Vagina (tissue), 2 donors: ENCODE measurements at places on chromosomes 5 and 9. TPM values are rescaled to one million over a fixed set of nuclear protein-coding genes. Genes with fewer than 3 reads are reported as not detected.
A peak's percentile ranks its signal among the peaks of the same experiment; 100 is the strongest.

The C9 gene
- total RNA-seq = not detected

The CMBL gene
- total RNA-seq = 5.9 TPM

The ZMAT2 gene
- 22.6 TPM for total RNA-seq

The DAB2 gene
- 60.4 TPM for total RNA-seq

The FYB1 gene
- 10.8 TPM for total RNA-seq

GRCh38 chr9:113705928-113706519, 170.1 kb upstream of the ZNF618 start:
- no peak for DNase-seq
- no peak overlapping the region for H3K27ac ChIP-seq
- H3K4me3 ChIP-seq = no peak overlapping the region
- no peaks in the 10 kb centered on the region for H3K4me1 ChIP-seq
- no peaks in the 10 kb centered on the region for H3K36me3 ChIP-seq

- H3K27me3 ChIP-seq = no peaks in the 10 kb centered on the region
- no peak for DNase-seq
- no peak overlapping the region for H3K4me3 ChIP-seq
- no peaks in the 10 kb centered on the region for H3K36me3 ChIP-seq
- H3K27ac ChIP-seq = peak overlapping the region; percentile 22
- peaks cover 27% of the 10 kb centered on the region for H3K4me1 ChIP-seq
Measured at GRCh38 chr9:27367175-27367798, 70.3 kb upstream of the EQTN start.

GRCh38 chr9:93929231-93929630, 25.9 kb downstream of the BARX1 start:
- no peaks in the 10 kb centered on the region for H3K4me1 ChIP-seq
- no peaks in the 10 kb centered on the region for H3K27me3 ChIP-seq
- DNase-seq = no peak
- H3K36me3 ChIP-seq = no peaks in the 10 kb centered on the region
- H3K27ac ChIP-seq = no peak overlapping the region
- no peak overlapping the region for H3K4me3 ChIP-seq

- H3K27me3 ChIP-seq = no peaks in the 10 kb centered on the region
- no peaks in the 10 kb centered on the region for H3K4me1 ChIP-seq
- H3K36me3 ChIP-seq = peaks cover 6% of the 10 kb centered on the region
- no peak overlapping the region for H3K27ac ChIP-seq
- H3K4me3 ChIP-seq = no peak overlapping the region
- no peak for DNase-seq
Measured at GRCh38 chr9:92257327-92257726, 36.2 kb downstream of the IARS1 start.

GRCh38 chr9:78566521-78566920, 269.6 kb downstream of the PSAT1 start:
- H3K27me3 ChIP-seq = no peaks in the 10 kb centered on the region
- H3K36me3 ChIP-seq = no peaks in the 10 kb centered on the region
- no peak overlapping the region for H3K27ac ChIP-seq
- no peaks in the 10 kb centered on the region for H3K4me1 ChIP-seq
- H3K4me3 ChIP-seq = no peak overlapping the region

GRCh38 chr9:98097836-98098235, 21.2 kb downstream of the TRIM14 start:
- no peaks in the 10 kb centered on the region for H3K27me3 ChIP-seq
- H3K4me3 ChIP-seq = no peak overlapping the region
- H3K36me3 ChIP-seq = peaks cover 3% of the 10 kb centered on the region
- no peak overlapping the region for H3K27ac ChIP-seq
- H3K4me1 ChIP-seq = no peaks in the 10 kb centered on the region

DNA sequence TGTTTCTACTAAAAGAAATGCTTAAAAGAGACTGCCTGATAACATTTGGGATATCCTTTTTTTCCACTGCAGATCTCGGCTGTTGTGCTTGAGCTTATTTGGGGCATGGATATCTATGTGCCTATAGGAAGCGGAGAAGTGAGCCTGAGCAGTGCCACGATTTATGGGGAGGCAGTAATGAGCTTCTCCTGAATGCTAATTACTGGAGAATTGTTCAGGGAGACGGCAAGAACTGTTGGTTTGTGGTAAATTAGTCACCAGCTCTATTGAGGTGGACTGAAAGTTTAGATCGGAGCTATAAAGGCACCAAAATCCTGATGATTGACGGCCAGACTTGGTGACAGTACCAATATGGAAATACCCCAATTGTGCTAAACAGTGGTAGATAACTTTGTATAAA, 186.5 kb downstream of the ARHGEF28 start:
- no peaks in the 10 kb centered on the region for H3K36me3 ChIP-seq
- H3K4me1 ChIP-seq = peaks cover 5% of the 10 kb centered on the region
- no peaks in the 10 kb centered on the region for H3K27me3 ChIP-seq
- H3K27ac ChIP-seq = peak overlapping the region; percentile 35

- H3K4me1 ChIP-seq = peaks cover 8% of the 10 kb centered on the region
- no peak overlapping the region for H3K27ac ChIP-seq
- H3K36me3 ChIP-seq = no peaks in the 10 kb centered on the region
- no peaks in the 10 kb centered on the region for H3K27me3 ChIP-seq
- H3K4me3 ChIP-seq = no peak overlapping the region
Measured at GRCh38 chr9:83056911-83057310, 6.0 kb downstream of the RASEF start.

DNA sequence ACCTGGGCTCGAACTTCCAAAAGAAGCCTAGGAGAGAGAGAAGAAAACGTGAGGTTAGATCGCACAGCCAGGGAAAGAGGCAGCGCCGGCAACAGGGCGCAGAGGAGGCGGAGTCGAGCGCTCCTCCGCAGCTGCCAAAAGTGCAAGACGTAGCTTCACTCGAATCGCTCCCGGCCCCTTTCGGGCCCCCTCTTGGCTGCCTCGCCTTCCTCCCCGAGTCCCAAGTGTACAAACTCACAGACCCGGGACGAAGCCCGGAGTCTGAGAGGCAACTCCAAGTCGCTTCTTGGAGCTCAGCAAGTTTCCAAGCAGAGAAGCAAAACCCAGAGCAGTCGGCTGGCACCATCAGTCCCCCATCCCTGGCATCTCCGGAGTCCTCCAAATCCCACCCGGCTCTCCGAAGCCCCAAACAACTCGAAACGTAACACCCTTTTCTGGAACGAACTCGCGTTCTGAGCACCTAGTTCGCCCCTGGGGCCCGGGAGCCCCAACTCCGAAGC, 1.2 kb downstream of the MIER3 start:
- H3K27ac ChIP-seq = peak overlapping the region; percentile 88
- peak overlapping the region; percentile 92 for H3K4me3 ChIP-seq
- H3K36me3 ChIP-seq = peaks cover 12% of the 10 kb centered on the region
- H3K4me1 ChIP-seq = peaks cover 18% of the 10 kb centered on the region
- no peak for DNase-seq
- H3K27me3 ChIP-seq = no peaks in the 10 kb centered on the region

DNA sequence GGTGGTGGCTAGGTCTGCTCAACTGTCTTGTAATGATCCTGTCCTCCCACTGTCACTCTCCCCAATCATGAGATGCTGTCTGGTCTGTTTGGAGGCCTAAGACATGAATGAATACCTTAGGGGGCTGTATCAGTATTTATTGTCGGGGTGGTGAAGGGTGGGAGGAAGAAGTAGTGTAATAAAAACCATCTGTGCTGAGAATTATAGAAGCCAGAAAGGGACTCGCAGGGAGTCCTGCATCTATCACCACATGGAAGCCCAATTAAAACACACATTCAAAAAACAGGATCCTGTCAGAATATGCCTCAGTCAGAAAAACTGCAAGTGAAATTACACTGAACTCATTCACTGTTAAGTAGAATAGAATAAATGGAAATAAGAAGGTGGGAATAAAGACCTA, 1134.3 kb upstream of the C9orf72 start:
- DNase-seq = no peak
- H3K36me3 ChIP-seq = no peaks in the 10 kb centered on the region
- no peaks in the 10 kb centered on the region for H3K4me1 ChIP-seq
- no peak overlapping the region for H3K27ac ChIP-seq
- no peaks in the 10 kb centered on the region for H3K27me3 ChIP-seq

GRCh38 chr5:58477760-58478376, 13.4 kb upstream of the GAPT start:
- no peak for DNase-seq
- no peaks in the 10 kb centered on the region for H3K4me1 ChIP-seq
- H3K27ac ChIP-seq = no peak overlapping the region

- H3K4me3 ChIP-seq = no peak overlapping the region
- no peaks in the 10 kb centered on the region for H3K4me1 ChIP-seq
- H3K27me3 ChIP-seq = no peaks in the 10 kb centered on the region
Measured at GRCh38 chr5:174094857-174095606, 49.5 kb downstream of the NSG2 start.

GRCh38 chr5:93941897-93942296, 200.5 kb upstream of the POU5F2 start:
- H3K27ac ChIP-seq = no peak overlapping the region
- no peak overlapping the region for H3K4me3 ChIP-seq
- no peaks in the 10 kb centered on the region for H3K27me3 ChIP-seq
- DNase-seq = no peak
- H3K4me1 ChIP-seq = no peaks in the 10 kb centered on the region

- no peaks in the 10 kb centered on the region for H3K27me3 ChIP-seq
- DNase-seq = no peak
- H3K27ac ChIP-seq = no peak overlapping the region
- H3K4me1 ChIP-seq = peaks cover 9% of the 10 kb centered on the region
Measured at GRCh38 chr5:125348936-125349831, 602.7 kb upstream of the ZNF608 start.

DNA sequence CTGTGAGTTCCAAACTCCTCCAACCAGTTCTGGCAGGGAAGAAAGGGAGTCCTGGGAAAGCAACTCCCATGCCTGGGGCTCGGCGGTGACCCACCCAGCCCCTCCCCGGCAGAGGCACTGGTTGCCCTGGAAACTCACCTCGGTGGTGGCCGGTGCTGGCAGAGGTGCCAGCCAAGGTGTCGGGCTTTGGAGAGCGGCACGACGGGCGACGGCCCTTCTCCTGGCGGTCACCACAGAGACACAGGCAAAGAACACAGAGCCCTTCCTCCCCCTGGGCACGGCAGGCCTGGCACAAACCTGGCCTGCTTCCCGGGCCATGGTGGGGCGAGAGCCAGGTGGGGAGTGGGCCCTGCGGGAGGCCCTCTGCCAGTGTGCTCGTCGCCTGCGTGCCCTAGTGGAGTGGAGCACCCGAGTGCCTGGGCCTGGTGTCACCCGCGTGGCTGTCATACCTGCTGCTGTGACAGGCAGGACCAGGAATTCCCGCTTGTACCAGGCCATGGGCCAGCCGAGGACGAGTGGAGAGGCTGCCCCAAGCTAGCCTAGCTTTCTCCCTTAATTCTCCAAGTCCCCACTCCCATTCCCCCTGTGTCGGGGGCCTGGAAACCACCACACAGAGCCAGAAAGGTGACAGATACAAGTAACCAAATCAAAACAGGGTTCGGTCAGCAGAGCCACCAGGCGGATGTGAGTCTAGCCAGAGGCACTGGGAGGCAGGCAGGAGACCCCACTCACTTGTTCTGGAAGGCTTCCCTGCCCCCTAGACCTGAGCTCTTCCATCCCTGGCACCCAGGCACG, 8.2 kb upstream of the RALGDS start:
- H3K4me1 ChIP-seq = peaks cover 74% of the 10 kb centered on the region
- no peaks in the 10 kb centered on the region for H3K27me3 ChIP-seq
- H3K4me3 ChIP-seq = no peak overlapping the region
- H3K27ac ChIP-seq = peak overlapping the region; percentile 77

DNA sequence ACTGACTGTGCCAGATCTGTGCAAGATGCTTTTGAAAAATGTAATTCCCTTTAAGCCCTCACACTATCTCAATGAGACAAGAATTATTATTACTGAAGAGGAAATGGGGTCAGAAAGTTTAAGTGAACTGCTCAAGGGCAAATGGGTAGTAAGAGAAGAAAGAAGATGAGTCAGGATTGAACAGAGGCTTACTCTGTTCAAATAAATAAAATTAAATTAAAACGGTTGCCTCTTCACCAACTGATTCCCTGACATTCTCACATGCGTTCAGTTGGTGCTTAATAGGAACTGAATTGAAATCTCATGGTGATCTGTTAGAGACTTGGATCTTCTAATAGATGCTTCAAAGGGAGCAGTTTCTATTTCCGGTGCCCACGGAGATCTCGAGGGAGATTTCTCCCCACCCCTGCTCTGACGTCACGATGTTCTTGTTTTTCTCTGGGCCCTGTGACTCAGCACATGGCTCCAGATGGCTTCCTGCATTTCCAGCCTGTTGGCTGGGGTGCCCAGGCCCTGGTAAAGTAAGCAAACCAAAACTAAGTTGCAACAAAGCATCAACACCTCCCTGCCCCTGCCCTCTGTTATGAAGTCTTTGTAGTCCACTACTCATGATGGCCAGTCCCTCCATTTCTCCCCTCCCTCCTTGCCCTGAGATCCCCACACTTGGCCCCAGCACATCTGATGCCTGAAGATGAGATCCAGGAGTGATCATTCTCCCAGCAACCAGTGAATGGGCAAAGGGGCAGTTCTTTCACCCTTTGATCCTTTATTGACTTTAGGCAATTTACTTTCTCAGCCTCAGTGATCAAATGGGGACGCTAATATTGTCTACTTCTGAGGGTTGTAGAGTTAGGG, 106.1 kb upstream of the CPEB4 start:
- no peaks in the 10 kb centered on the region for H3K27me3 ChIP-seq
- no peak overlapping the region for H3K4me3 ChIP-seq
- peak overlapping the region; percentile 49 for H3K27ac ChIP-seq
- peaks cover 27% of the 10 kb centered on the region for H3K4me1 ChIP-seq
- no peaks in the 10 kb centered on the region for H3K36me3 ChIP-seq
- DNase-seq = peak; percentile 92

DNA sequence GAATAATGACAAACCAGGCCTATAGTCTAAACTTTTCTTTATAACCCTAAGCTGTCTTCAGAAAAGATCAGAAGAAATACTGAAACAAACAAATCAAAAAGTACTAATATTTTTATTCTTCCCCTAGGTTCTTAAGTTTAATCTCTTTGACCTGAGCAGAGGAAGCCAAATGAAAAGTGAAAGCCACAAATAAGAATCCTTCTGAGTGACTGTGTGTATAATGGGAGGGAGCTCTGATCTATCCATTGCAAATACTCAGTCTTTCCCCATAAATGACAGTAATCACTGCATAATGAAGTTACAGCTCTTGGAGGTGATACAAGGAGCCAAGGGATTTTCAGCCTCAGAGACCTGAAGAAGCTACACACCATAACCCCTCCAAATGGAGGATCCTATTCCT, 126.9 kb upstream of the ATP10B start:
- DNase-seq = no peak
- no peaks in the 10 kb centered on the region for H3K4me1 ChIP-seq
- no peaks in the 10 kb centered on the region for H3K36me3 ChIP-seq
- H3K27ac ChIP-seq = no peak overlapping the region

DNA sequence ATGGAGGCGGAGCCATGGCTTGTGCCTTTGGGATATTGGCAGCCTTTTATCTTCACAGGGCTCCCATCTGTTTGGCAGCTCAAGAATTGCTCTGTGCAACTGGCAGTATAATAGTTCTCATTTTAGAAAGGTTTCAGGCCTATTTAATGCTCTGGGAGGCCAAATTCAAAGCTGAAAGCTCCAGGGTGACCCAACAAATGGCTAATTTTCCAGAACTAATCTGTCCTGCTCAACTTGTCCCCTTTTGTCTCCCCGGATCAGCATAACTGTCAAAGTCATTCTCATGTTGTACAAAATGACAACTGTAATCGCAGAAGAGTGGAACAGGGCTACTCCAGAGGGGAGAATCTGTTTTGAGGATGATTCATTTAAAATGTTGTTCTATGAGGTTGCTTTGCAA, 52.6 kb upstream of the CXCL14 start:
- no peak overlapping the region for H3K4me3 ChIP-seq
- DNase-seq = no peak
- H3K4me1 ChIP-seq = peaks cover 3% of the 10 kb centered on the region
- H3K27ac ChIP-seq = no peak overlapping the region
- H3K27me3 ChIP-seq = no peaks in the 10 kb centered on the region
- H3K36me3 ChIP-seq = no peaks in the 10 kb centered on the region
